A375 (cell line): ENCODE measurements at places on chromosomes 16 and 17. TPM values are rescaled to one million over a fixed set of nuclear protein-coding genes. Genes with fewer than 3 reads are reported as not detected.

The SRP68 gene
- 23.8 and 30.2 TPM in 2 replicates for total RNA-seq

The PGS1 gene
- 31.9 and 34.6 TPM in 2 replicates for total RNA-seq

The DNAAF8 gene
- total RNA-seq, result 0.93 and 1.5 TPM in 2 replicates

The PPP1R27 gene
- 0.61 TPM in 1 of 2 replicates, not detected in the other for total RNA-seq

The P4HB gene
- 716 and 811 TPM in 2 replicates for total RNA-seq

The FBXL16 gene
- 0.04 TPM in 1 of 2 replicates, not detected in the other for total RNA-seq

The KRT20 gene
- total RNA-seq, result 0.08 TPM in 1 of 2 replicates, not detected in the other

The MAP2K3 gene
- total RNA-seq, result 30.4 and 31.2 TPM in 2 replicates

The INCA1 gene
- 0.72 TPM in 1 of 2 replicates, not detected in the other for total RNA-seq

The KRTAP4-6 gene
- not detected in 2 replicates for total RNA-seq
